Natural killer cell treated with Interleukin-12 subunit alpha and Interleukin-12 subunit beta and Interleukin-15 and Interleukin-18, amount 100 ng/mL, for 72 hours (primary cell): ENCODE measurements at places on chromosomes 3 and 15.

DNA sequence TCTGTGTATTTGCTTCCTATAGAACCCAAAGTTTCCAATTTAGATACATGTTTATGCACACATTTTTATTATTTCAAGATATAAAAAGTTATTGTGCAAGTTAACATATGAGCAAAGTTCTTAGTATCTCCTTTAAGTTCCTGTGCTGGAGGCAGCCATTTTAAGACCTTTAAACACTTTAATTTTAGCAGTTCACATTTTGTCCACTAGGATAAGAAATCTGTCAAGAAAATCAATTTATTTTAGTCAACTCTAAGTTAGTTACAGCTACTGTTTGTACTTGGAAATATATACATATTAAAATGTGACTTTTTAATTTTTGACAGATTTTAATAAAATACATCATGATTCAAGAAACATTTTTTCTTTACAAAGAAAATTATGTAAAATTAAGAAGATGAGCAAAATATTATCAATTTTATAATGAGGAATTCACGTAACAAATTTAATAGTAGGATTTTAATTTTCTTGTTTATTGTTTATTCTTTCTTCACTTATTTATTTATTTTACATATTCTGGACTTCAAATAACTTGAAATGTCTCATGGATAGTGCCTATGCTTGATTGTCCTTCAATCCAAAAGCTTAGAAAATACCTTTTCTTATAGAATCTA is 402.6 kb upstream of the GBE1 start:
- no peak for DNase-seq

- DNase-seq = no peak
Measured at GRCh38 chr3:45011756-45012508, 14.2 kb upstream of the CLEC3B start.

GRCh38 chr3:136070334-136070733 is 104.8 kb downstream of the PPP2R3A start:
- DNase-seq = no peak

DNA sequence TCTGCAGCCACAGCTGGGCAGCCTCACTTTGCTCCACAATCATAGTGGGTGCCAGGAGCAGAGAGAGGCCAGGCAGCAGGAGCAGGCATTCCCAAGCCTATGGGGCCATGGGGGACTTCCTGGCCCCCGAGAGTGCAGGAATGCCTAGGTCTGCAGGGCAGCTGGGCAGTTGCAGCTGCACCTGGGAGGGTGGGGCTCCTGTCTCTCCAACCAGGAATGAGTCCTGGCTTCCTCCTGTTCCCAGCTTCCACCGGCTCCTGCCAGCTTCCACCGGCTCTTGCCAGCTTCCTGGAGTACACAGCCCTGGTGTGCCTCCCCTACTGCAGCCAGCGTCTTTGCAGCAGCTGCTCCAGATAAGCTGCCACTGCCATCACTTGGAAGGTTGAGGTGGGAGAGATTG is 86.3 kb upstream of the CDV3 start:
- DNase-seq = no peak

DNA sequence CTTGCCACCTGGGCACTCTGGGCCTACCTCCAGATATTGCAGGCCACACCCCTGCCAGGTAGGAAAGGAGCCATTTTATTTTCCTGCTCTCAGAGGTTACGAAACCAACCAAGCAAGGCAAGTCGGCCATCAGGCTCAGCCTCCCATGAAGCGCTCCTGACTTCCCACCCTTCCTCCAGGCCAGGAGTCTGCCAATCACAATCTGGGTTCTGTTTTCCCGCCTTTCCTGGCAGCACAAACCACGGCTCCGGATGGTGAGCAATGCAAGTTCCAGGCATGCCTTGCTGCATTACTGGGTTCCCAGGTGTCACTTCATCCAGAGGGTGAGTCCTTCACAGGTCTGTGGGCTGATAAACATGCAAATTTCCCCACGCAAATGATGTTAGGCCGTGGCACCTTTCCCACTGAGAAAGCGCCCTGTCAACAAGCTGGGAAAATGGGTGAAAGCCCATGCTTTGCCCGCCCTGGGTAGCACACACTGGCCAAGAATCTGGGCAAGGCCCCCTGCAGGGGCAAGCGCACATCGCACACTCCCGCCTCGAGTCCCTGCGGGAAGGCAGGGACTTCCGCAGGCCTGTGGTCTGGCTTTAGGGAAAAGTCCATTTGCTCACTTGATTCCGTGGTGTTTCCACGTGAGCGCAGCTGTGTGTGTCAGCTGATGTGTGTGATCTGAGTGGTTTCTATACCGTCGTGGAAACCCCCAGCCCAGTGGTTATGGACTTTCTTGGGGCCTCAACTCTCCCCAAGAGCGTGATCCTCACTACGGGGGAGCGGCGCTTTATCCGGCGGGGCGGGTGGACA is 61.6 kb upstream of the RYK start:
- DNase-seq = no peak

- DNase-seq = no peak
Measured at GRCh38 chr3:155079746-155080487, at the start of gene MME. Gene MME (plus strand): TSS chr3:155080319. CDS start chr3:155084168, 3,849 bp downstream.

- DNase-seq = no peak
Measured at GRCh38 chr3:157442729-157443128, 6.1 kb downstream of the PTX3 start.

DNA sequence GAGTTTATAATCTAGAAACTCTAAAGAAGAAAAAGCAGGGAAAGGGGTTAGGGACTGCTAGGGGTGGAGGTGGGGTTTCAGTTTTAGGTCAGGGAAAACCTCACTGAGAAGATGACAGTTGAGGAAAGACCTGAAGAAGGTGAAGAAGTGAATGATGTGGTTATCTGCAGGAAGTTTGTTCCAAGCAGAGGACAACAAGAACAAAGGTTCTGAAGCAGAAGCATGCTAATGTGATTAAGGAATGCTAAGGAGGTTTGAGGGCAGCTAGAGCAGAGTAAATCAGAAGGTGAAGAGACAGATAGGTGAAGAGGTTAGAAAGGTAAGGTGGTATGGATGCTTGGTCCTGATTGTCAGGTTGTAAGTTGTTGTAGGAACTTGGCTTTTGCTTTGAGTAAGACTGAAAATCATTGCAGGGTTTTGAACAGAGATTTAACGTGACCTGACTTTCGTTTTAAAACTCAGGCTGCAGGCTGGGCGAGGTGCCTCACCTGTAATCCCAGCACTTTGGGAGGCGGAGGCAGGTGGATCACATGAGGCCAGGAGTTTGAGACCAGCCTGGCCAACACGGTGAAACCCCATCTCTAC is 8.6 kb downstream of the OXSR1 start:
- DNase-seq = no peak
